Spleen (tissue), 13 donors: ENCODE measurements at places on chromosomes 7 and 10. TPM values are rescaled to one million over a fixed set of nuclear protein-coding genes. Genes with fewer than 3 reads are reported as not detected.

The PRSS1 gene
- not detected for total RNA-seq

- H3K36me3 ChIP-seq = no peaks in the 10 kb centered on the region
- no peak for DNase-seq
- H3K27ac ChIP-seq = no peak overlapping the region
- no peaks in the 10 kb centered on the region for H3K4me1 ChIP-seq
- no peaks in the 10 kb centered on the region for H3K27me3 ChIP-seq
These were observed 52.5 kb upstream of the LHFPL3 start for GRCh38 chr7:104275900-104276299.

The LHFPL3 gene
- total RNA-seq = 0.70 TPM

- no peak overlapping the region for H3K4me3 ChIP-seq
- H3K27me3 ChIP-seq = no peaks in the 10 kb centered on the region
- H3K4me1 ChIP-seq = no peaks in the 10 kb centered on the region
- no peaks in the 10 kb centered on the region for H3K36me3 ChIP-seq
- no peak for DNase-seq
These were observed 727.0 kb downstream of the TYW1 start for GRCh38 chr7:67723591-67723990.

GRCh38 chr10:91513598-91514424 lies 103.7 kb downstream of the HECTD2 start:
- H3K27me3 ChIP-seq = no peaks in the 10 kb centered on the region
- no peaks in the 10 kb centered on the region for H3K4me1 ChIP-seq
- DNase-seq = no peak
- H3K36me3 ChIP-seq = no peaks in the 10 kb centered on the region
- no peak overlapping the region for H3K4me3 ChIP-seq

GRCh38 chr7:26437003-26437532 lies 145.4 kb downstream of the SNX10 start:
- H3K4me3 ChIP-seq = no peak overlapping the region
- no peaks in the 10 kb centered on the region for H3K27me3 ChIP-seq
- H3K36me3 ChIP-seq = no peaks in the 10 kb centered on the region
- no peak for DNase-seq
- H3K4me1 ChIP-seq = no peaks in the 10 kb centered on the region
- no peak overlapping the region for H3K27ac ChIP-seq
